A549 treated with GW870086 at 1 μM for 4 hours (cell line): ENCODE measurements at places on chromosomes 13 and 19. TPM values are rescaled to one million over a fixed set of nuclear protein-coding genes. Genes with fewer than 3 reads are reported as not detected.

Gene CLEC17A
- total RNA-seq = not detected in 5 replicates

Gene ZNF480
- 7.7 to 19.4 TPM (median 17.0 TPM) in 5 replicates for total RNA-seq

Gene WDR88
- not detected in 5 replicates for total RNA-seq

Gene HPN
- 0.15 to 0.23 TPM in 2 of 5 replicates, not detected in the others for total RNA-seq

Gene C5AR2
- total RNA-seq = 7.6 to 13.5 TPM (median 13.0 TPM) in 5 replicates

Gene ZFP14
- total RNA-seq = 1.8 to 2.5 TPM (median 2.3 TPM) in 5 replicates

Gene S1PR5
- total RNA-seq = 1.2 to 2.2 TPM (median 1.9 TPM) in 5 replicates

Gene COL4A2
- 144 to 161 TPM (median 149 TPM) in 5 replicates for total RNA-seq

Gene CCDC122
- 1.4 to 3.5 TPM (median 3.0 TPM) in 5 replicates for total RNA-seq

Gene SMAD9
- 0.05 to 0.10 TPM (median 0.06 TPM) in 5 replicates for total RNA-seq

Gene LGALS14
- not detected in 5 replicates for total RNA-seq

Gene SIGLEC8
- not detected in 5 replicates for total RNA-seq

Gene ZNF805
- 1.2 to 2.4 TPM (median 2.0 TPM) in 5 replicates for total RNA-seq

Gene INSL3
- total RNA-seq = 0.21 to 0.79 TPM (median 0.50 TPM) in 5 replicates

Gene KLK14
- 0.32 to 0.71 TPM (median 0.42 TPM) in 5 replicates for total RNA-seq

Gene TMPRSS9
- total RNA-seq = 0.03 to 0.42 TPM in 2 of 5 replicates, not detected in the others

Gene USP12
- total RNA-seq = 17.5 to 23.3 TPM (median 19.2 TPM) in 5 replicates

Gene KIR3DL3
- not detected in 5 replicates for total RNA-seq

Gene SULT2B1
- total RNA-seq = 12.4 to 18.3 TPM (median 16.6 TPM) in 5 replicates
